DMS79 treated with DMSO at 0.1 percent for 48 hours (cell line): ENCODE measurements at places on chromosomes 11 and 22.

- no peak for DNase-seq
Observed at GRCh38 chr22:46042786-46043185, 65.8 kb upstream of the WNT7B start.

GRCh38 chr11:123806249-123806648 lies at the start of gene OR6M1:
OR6M1 (minus strand) TSS chr11:123806349; CDS start chr11:123806349, 0 bp downstream.
- DNase-seq, result no peak

DNA sequence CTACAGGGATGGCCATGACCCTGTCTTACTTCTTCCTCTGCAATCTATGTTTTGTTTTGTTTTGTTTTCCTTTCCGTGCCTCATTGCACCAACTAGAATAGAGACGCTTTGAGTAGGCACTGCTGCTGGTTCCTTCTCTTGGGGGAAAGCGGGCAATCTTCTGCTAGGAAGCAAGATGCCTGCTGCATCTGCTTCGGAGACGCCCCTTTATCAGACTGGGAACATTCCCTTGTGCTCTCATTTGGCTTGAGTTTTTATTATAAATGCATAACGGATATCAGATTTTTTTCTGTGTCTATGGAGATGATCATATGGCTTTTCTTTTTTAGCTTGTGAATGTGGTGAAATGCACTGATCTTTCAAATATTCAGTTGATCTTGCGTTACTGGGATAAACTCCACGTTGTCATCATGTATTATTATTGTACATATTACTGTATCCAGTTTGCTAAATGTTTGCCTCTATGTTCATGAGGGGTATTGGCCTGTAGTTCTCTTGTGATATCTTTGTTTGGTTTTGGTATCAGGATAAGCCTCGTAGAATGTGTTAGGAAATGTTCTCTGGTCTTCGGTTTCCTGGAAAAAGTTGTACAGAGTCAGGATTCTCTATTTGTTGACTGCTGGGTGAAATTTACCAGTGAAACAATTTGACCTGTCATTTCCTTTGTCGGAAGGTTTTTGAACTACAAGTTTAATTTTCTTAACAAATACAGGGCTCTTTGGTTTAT lies 23.4 kb upstream of the KRTAP5-6 start:
- DNase-seq, result no peak

GRCh38 chr22:44647141-44647540 lies 54.9 kb upstream of the PRR5 start:
- DNase-seq, result no peak

GRCh38 chr11:86615487-86615886 lies 56.9 kb downstream of the ME3 start:
- no peak for DNase-seq
